Fibroblast of skin of scalp (primary cell): ENCODE measurements at places on chromosomes 7 and 10.
A peak's percentile ranks its signal among the peaks of the same experiment; 100 is the strongest.

DNA sequence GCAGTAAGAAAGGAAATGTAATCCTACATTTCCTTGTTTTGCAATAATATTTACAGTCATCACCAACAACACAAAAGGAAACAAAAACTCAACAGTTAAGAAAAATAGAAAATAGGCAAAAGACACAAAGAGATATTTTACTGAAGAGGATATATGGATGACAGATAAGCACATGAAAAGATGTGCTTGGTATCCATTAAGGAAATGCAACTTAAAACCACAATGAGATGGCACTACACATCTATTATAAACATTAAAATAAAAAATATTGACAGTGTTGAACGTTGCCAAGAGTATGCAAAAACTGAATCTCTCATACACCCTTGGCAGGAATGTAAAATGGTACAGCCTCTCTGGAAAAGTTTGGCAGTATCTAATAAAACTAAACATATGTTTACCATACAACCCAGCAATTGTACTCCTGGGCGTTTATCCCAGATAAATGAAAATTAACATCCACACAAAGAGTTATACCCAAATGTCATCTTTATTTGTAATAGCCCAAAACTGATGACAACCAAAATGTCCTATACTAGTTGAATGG is 5.4 kb downstream of the CEP41 start:
- DNase-seq: no peak

- no peak for DNase-seq
Measured at GRCh38 chr10:35413985-35414861, 77.9 kb downstream of the CCNY start.

DNA sequence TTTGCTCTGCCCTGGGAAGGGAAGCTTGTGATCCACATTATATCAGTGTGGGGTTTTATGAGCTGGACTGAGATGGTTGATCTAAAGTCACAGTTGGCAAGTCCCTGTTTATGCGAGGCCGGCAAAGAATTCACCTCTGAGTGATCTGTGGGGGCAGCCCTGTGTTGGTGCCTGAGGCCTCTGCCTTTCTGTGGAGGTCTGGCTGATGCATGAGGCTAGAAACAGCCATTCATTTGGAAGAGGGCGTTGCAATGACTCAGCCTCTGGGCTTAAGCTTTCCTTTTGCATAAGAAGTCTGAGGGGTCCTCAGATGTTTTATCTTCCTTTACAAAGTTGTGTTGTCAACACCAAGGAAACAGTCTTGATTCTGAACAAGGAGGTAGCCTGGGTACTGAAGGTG is 126.9 kb downstream of the MGMT start:
- no peak for DNase-seq

GRCh38 chr10:86500846-86501245 is 20.7 kb downstream of the WAPL start:
- no peak for DNase-seq

DNA sequence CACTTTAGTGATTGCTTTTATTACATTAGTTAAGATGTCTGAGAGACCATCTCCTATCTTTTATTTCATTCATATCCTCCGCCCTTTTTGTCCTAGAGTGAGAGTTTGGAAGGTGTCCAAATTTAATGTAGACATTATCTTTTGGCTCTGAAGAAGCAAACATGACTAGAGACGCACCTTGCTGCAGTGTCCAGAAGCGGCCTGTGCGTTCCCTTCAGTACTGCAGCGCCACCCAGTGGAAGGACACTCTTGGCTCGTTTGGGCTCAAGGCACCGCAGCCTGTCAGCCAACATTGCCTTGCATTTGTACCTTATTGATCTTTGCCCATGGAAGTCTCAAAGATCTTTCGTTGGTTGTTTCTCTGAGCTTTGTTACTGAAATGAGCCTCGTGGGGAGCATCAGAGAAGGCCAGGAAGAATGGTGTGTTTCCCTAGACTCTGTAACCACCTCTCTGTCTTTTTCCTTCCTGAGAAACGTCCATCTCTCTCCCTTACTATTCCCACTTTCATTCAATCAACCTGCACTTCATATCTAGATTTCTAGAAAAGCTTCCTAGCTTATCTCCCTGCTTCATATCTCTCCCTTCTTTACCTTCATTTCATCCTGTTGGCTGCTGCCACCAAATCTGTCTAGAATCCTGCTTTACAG is 10.4 kb upstream of the CLCN1 start:
- peak; percentile 54 for DNase-seq
